ENCODE measurements at places on chromosomes 6 and 20. TPM values are rescaled to one million over a fixed set of nuclear protein-coding genes. Genes with fewer than 3 reads are reported as not detected.

The CD93 gene
- 7.6 TPM for total RNA-seq

The CYP24A1 gene
- not detected for total RNA-seq

The MTFR2 gene
- 5.1 TPM for total RNA-seq

The GMPR gene
- total RNA-seq = 3.9 TPM

The SPEF1 gene
- 0.19 TPM for total RNA-seq

The NFKBIL1 gene
- total RNA-seq = 18.3 TPM

The C6orf58 gene
- total RNA-seq = not detected

The BPI gene
- 0.19 TPM for total RNA-seq

The C20orf141 gene
- total RNA-seq = not detected

The GABRR2 gene
- 2.4 TPM for total RNA-seq

The FBXL4 gene
- 23.8 TPM for total RNA-seq

The LGSN gene
- total RNA-seq = 0.09 TPM

The CTCFL gene
- not detected for total RNA-seq

The GGTLC1 gene
- total RNA-seq = 0.32 TPM

The FAM83C gene
- total RNA-seq = not detected

The GINM1 gene
- total RNA-seq = 64.6 TPM

The HAO1 gene
- total RNA-seq = not detected

The OPRL1 gene
- 0.76 TPM for total RNA-seq

The ASF1A gene
- 14.3 TPM for total RNA-seq

The GPSM3 gene
- total RNA-seq = 14.7 TPM

The DNMT3B gene
- total RNA-seq = 1.2 TPM

The TRIM10 gene
- total RNA-seq = 7.8 TPM

The IFNGR1 gene
- total RNA-seq = 77.1 TPM

Measured in mucosa of descending colon (tissue), 3 donors.